ENCODE measurements at places on chromosomes 3 and 15. TPM values are rescaled to one million over a fixed set of nuclear protein-coding genes. Genes with fewer than 3 reads are reported as not detected.

Gene LRRK1
- 4.4 TPM for total RNA-seq

- no peak for DNase-seq
Observed at GRCh38 chr3:88038566-88038965, 20.2 kb downstream of the CGGBP1 start.

DNA sequence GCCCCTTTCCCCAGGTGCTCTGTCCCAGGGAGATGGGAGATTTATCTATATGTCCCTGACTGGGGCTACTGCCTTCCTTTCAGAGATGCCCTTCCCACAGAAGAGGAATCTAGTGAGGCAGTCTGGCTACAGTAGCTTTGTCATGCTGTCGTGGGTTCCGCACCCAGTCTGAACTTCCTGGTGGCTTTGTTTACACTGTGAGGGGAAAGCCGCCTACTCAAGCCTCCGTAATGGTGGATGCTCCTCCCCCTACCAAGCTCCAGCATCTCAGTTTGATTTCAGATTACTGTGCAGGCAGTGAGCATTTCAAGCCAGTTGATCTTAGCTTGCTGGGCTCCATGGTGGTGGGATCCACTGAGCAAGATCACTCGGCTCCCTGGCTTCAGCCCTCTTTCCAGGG, 35.4 kb upstream of the SLC7A14 start:
- no peak for DNase-seq

Gene UROC1
- not detected for total RNA-seq

GRCh38 chr3:120661106-120661905, 20.7 kb downstream of the HGD start:
- DNase-seq, result no peak

DNA sequence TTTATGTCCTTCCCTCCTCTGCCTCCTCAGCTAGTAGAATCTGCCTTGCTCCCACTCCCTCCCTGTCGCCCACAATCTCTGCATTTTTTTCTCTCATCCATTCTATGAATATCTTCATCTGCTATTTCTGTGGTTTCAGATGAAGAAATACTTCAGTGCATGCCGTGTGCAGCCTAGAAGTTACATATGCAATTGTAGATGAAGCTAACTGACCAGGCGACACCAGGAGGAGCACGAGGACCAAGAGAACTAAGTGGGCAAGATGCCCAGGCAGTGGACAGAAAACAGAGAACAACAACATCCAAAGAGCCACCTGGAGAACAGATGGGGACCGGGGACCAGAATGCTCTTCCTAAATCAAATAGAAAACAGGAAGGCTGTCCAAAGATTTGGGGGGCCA, 121.4 kb upstream of the ATP11B start:
- no peak for DNase-seq

DNA sequence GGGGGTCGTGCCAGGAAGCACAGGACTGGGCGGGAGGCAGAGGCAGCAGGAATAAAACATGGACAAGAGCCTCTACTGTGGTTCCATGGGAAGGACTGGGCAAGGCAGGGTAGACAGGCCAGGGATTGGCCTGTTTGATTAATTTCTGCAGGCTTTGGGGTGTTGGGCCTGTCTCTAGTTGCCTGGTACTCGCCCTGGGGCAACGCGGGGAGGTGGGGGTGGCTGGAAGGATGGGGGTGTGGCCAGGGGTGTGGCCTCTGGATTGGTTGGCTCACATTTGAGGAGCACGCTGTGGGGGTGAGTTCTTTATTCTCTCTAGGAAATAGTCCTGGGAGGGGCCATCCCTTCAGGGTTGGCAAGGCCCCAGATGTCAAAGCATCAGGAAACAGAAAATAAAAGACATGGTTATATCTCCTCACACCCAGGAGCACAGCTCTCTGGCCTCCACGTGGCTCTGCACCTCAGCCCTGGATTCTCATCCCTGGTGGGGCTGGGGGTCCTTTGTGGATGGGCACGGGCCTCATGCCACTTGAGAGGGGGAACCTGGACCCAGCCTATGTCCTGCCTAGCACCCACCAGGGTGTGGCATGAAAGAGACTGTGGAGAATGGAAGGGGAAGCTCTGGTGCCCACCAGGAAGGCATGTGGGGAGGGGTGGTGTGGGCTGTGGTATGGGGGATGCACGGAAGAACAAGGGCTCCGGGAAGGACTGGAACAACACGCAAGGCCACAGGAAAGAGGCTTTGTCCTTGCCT, 223.0 kb upstream of the LYSMD4 start:
- DNase-seq, result no peak

GRCh38 chr3:179177611-179178010, 29.5 kb downstream of the PIK3CA start:
- no peak for DNase-seq

DNA sequence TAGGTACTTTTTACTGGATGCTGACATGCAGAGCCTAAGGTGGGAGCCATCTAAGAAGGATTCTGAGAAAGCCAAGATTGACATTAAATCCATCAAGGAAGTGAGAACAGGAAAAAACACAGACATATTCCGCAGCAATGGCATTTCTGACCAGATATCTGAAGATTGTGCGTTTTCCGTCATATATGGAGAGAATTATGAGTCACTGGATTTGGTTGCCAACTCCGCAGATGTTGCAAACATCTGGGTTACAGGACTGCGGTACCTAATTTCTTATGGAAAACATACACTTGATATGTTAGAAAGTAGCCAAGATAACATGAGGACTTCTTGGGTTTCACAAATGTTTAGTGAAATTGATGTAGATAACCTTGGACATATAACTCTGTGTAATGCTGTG, 125.1 kb downstream of the PLCL2 start:
- DNase-seq, result no peak

Gene RYK
- total RNA-seq, result 61.5 TPM

Gene PLA2G4B
- total RNA-seq, result 0.22 TPM

- no peak for DNase-seq
Observed at GRCh38 chr15:76517910-76518309, 181.3 kb downstream of the ISL2 start.

DNA sequence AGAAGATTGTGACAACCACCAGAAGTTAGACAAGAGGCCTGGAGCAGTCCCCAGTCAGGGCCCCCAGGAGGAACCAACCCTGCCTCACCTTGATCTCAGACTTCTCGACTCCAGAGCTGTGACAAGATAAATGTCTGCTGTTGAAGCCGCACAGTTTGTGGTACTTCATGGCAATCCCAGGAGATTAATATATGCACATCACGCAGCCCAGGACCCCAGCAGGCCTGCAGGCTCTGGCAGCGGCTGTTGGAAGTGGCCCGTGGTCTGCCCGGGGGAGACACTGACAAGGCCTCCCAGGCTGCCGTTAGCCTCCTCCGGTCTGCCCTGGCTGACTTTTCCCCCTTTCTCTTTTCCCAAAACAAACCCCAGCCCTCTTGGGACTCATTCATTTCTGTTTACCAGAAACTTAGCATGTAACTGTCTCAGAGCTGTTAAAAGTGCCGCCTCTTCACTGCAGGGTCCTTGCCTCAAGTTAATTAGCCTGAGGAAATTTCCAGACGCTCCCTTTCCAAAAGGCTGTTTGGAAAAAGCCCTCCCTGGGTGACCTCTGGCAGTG, 183.5 kb upstream of the LYSMD4 start:
- DNase-seq, result no peak

DNA sequence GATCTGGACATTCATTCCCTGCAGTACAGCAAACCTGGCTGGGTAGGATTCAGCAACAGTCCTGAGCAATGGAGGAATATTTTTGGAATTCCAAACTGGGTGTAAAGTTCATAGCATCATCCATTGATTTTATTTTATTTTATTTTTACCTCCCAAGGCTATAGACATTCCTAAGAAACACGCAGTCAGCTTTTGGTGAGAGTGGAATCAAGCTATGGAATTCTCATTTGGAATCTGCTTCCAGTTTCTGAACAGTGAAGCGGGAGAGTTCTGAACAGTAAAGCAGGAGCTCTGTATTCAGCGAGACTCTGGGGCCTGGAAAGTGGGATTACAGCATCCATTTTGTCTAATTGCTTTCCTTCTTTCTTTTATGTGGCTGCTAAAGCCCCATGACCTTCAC, 1.4 kb upstream of the PDZRN3 start:
- DNase-seq, result no peak

Gene AHSG
- not detected for total RNA-seq

DNA sequence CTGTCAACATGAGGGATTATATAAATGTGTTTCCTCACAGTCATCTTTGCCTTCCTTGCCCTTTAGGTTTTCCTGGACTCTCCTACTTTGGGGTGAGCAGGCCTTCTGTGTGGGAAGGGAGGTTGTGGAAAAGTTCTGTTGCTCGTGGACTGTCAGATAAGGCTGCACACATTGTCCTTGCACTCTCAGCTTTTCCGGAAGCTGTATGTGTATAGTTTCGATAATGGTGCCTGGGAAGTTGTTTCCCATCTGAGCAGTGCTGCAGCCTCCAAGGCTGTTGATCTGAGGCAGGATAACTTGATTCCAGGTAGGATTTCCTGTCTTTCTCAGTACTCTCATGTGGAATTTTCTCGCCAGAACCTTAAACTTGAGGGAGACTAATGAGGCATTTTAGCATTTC, 297.8 kb upstream of the AZI2 start:
- no peak for DNase-seq

Gene CKMT1B
- not detected for total RNA-seq

DNA sequence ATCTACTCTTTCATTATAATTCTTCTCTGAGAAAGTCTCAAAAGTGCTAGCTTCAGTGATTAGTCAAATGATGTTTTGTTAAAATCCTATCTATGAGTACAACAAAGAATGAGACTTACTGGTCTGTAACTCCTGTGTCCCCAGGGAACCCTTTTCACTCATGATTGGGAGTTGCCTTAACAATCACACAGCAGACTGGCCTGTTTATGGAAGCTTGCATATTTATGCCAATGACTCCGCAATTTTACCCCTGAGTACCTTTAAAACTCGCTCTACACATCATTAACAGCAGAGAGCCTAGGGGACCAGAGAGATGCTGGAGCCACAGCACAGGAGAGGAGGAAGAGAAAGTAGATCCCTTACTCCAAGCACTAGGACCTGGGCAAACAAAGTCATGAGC, 628.1 kb downstream of the IGSF11 start:
- no peak for DNase-seq

- no peak for DNase-seq
Observed at GRCh38 chr3:116980099-116980498, 270.5 kb downstream of the TUSC7 start.

- DNase-seq, result no peak
Observed at GRCh38 chr3:31848911-31849310, 132.2 kb downstream of the OSBPL10 start.

- no peak for DNase-seq
Observed at GRCh38 chr15:53807501-53807900, 48.0 kb upstream of the WDR72 start.

Gene DLL4
- total RNA-seq, result 48.0 TPM

Gene MAN2C1
- 140 TPM for total RNA-seq

DNA sequence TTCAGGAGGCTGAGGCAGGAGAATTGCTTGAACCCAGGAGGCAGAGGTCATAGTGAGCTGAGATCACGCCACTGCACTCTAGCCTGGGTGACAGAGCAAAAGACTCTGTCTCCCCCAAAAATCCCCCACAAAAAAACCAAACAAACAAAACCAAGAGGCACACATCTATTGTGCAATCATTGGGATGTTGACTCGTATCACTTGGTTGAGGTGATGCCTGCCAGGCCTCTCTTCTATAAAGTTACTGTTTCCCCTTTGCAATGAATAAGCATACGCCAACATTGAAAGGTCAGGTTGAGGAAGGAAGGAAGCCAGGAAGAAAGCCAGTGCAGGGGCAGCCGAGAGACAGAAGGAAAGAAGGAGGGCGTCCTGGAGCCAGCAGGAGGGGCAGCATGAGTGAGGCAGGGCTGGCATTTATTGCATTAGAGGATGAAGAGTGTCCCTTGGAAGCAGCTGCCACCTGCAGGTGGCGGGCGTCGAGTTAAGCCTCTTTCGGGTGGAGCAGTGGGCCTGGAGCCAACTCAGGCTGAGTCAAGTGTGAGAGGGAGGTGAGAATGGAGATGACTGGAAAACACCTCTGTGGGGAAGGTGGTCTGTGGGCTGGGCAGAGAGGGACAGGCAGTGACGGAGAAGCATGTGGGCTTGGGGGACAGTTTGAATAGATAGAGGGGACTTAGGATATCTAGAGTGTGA, 8.3 kb upstream of the CSPG4 start:
- peak; percentile 57 for DNase-seq

- peak; percentile 50 for DNase-seq
Observed at GRCh38 chr3:195013411-195014361, 257.3 kb downstream of the XXYLT1 start.

GRCh38 chr3:79597709-79598108, 170.1 kb downstream of the ROBO1 start:
- DNase-seq, result no peak

DNA sequence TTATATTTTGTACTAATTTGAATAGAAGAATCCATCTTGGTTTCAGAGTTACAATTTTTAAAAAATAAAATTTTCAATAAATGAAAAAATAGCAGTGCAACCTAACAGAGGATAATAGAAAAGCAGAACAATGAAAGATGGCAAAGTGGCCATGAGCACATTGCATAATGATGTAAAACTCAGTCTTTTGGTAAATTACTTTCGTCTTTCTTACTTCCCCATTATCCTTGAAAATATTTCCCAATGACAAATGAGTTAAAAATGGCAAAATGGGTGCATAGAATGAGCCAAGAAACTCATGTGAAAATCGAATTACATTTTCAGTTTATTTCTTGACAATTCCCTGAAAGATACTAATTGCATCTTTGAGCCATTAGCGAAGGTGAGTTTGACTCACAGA, 236.4 kb downstream of the CDIN1 start:
- DNase-seq, result no peak

- DNase-seq, result no peak
Observed at GRCh38 chr3:159560214-159560979, 428.2 kb upstream of the IL12A start.

Gene EAF1
- 12.0 TPM for total RNA-seq
